ENCODE measurements at places on chromosomes 5 and 9.
A peak's percentile ranks its signal among the peaks of the same experiment; 100 is the strongest.

- DNase-seq = no peak
Measured at GRCh38 chr5:129670957-129671500, 76.9 kb upstream of the MINAR2 start.

- DNase-seq = no peak
Measured at GRCh38 chr5:76555717-76556116, 67.5 kb downstream of the F2RL2 start.

DNA sequence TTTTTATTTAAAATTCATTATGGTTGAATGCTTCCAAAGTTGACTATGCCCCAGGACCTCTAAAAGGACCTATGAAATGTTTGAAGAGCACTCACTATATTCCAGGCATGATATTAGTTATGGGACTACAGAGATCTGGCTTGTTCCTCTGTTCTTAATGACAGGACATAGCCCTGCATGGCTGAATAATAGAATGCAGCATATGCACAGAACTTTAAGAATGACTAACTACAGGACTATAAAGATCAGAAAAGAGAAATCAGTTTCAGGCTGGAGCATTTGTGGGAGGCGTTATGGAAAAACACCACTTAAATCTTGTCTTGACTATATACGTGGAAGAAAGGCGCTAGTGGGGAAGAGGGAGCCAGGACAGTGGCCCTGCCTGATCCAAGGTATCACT is 239.2 kb downstream of the DOCK8 start:
- DNase-seq = no peak

DNA sequence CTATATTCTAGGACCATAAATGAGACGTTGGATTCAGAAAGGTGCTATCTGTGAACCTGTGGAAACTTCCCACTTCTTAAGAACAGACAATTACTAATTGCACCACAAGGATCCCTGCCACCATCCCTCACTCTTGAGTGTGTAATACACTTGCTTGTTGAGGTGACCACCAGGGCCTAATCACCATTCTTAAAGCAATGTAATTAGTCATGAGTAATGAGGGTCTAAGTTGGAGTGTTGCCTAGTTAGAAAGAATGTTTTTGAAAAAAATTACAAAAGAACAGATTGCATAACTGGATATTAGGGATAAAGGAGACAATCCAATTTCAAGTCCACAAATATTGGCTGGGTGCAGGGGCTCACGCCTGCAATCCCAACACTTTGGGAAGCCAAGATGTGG is 56.9 kb upstream of the TRIO start:
- DNase-seq = no peak

DNA sequence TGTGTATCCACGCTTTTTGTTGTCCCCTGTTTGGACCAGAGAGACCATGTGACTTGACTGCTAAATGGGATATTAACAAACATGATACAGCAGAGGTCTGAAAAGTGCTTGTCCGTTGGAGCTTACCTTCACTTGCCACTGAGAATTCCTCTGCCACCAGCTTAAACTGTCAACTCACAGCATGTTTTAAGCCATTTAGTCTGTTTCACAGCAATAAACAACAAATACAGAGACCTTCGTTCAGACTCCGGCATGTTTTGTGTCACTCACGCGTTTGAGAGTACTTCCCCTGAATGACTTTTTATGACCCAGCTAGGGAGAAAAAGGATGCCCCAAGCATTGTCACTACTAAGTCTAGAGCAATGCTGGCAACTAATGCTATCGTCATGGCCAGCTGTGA is 173.8 kb downstream of the PTPRD start:
- DNase-seq = no peak

DNA sequence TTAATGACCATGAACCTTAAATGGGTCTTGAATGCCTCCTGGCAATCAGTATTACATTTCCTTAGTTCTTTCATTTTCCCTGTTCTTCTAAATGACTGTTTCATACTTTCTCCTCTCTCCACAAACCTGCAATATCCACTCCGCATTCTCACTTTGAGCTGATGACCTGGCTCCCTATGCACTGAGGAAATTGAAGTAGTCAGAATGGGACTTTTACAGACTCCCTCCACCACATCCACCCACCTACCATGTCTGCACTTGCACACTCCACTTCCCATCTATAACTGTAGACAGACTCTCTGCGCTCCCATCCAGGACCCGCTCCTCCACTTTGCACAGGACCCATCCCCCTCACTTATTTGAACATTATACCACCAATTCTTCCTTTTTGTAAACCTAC is 36.2 kb upstream of the GZMA start:
- DNase-seq = no peak

- no peak for DNase-seq
Measured at GRCh38 chr9:3398232-3398648, 127.6 kb downstream of the RFX3 start.

- DNase-seq = no peak
Measured at GRCh38 chr9:133822430-133823065, 84.4 kb upstream of the SARDH start.

DNA sequence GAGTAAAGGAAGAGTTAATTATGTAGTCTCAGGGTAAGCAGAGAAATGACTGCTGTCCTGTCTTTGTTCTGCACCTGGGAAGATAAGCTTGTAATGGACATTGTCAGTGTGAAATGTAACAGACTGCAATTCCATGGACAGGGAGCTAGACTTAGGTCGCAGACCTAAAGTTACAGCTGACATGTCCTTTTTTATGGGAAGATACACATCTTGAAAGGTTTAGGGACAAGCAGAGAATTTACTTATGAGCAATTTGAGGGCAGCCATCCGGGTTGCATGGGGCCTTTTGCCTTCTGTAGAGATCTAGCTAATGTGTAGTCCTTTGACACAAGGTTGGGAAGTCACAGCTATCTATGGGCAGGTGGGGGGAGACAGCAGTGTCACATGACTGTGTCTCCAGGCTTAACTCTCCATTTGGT is 85.7 kb downstream of the SERINC5 start:
- DNase-seq = no peak

GRCh38 chr5:135439231-135440205 is 7.6 kb downstream of the DCANP1 start:
- no peak for DNase-seq

DNA sequence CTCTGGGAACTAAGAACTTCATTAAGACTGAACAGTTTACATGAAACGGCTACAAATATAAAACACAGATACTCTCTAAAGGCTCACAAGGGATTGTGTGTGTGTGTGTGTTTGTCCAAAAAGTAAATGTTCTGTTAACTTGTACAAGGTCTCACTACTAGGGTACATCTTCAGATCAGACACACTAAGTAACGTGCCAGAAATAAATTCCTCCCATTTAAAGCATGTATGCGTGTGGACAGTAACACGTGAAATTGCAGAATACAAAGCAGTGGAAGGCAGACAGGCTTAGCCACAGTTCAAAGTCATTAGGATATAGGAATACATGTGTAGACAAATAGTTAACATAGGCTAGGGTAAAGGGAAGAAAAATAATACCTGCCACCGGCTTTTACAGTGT is 1.8 kb downstream of the BNC2 start:
- no peak for DNase-seq

- no peak for DNase-seq
Measured at GRCh38 chr9:95512709-95513095, 4.1 kb downstream of the PTCH1 start.

GRCh38 chr9:36328798-36329411 is 70.7 kb upstream of the GNE start:
- DNase-seq = peak; percentile 51

- no peak for DNase-seq
Measured at GRCh38 chr9:123162791-123163345, 105.5 kb downstream of the STRBP start.

GRCh38 chr5:175823731-175824525 is 47.5 kb upstream of the CPLX2 start:
- no peak for DNase-seq
